HepG2 (cell line): ENCODE measurements at places on chromosomes 2 and 18. TPM values are rescaled to one million over a fixed set of nuclear protein-coding genes. Genes with fewer than 3 reads are reported as not detected.

Gene ABCA12
- polyA plus RNA-seq = 0.01 and 0.07 TPM in 2 replicates

Gene FHOD3
- polyA plus RNA-seq = not detected in 2 replicates

Gene SERPINB3
- not detected in 2 replicates for polyA plus RNA-seq

Gene C2orf81
- polyA plus RNA-seq = 0.05 and 0.17 TPM in 2 replicates

Gene CARF
- polyA plus RNA-seq = 5.0 and 5.4 TPM in 2 replicates

Gene CCDC74B
- 0.07 and 0.12 TPM in 2 replicates for polyA plus RNA-seq

Gene COLEC11
- polyA plus RNA-seq = 1.5 and 2.6 TPM in 2 replicates

Gene SLC5A6
- 417 and 462 TPM in 2 replicates for polyA plus RNA-seq

Gene DSG2
- polyA plus RNA-seq = 66.7 and 68.7 TPM in 2 replicates

Gene STARD6
- polyA plus RNA-seq = not detected in 2 replicates

Gene IL37
- polyA plus RNA-seq = 0.16 TPM in 1 of 2 replicates, not detected in the other

Gene GKN1
- polyA plus RNA-seq = not detected in 2 replicates

Gene FAM161A
- polyA plus RNA-seq = 1.8 and 2.7 TPM in 2 replicates

Gene RFTN2
- not detected in 2 replicates for polyA plus RNA-seq

Gene NT5C1B
- polyA plus RNA-seq = not detected in 2 replicates

Gene RAD51AP2
- polyA plus RNA-seq = 0.05 and 0.12 TPM in 2 replicates

Gene PFN4
- 0.12 TPM in 1 of 2 replicates, not detected in the other for polyA plus RNA-seq

Gene GULP1
- polyA plus RNA-seq = 0.05 and 0.15 TPM in 2 replicates

Gene CD8B
- polyA plus RNA-seq = 0.04 TPM in 1 of 2 replicates, not detected in the other

Gene TTN
- polyA plus RNA-seq = under 0.01 TPM in 1 of 2 replicates, not detected in the other

Gene CRYGC
- 0.20 and 0.21 TPM in 2 replicates for polyA plus RNA-seq

Gene HK2
- 97.0 and 101 TPM in 2 replicates for polyA plus RNA-seq

Gene PAX8
- 8.1 and 8.8 TPM in 2 replicates for polyA plus RNA-seq

Gene ANO7
- 4.1 and 4.9 TPM in 2 replicates for polyA plus RNA-seq

Gene REV1
- 62.9 and 71.8 TPM in 2 replicates for polyA plus RNA-seq

Gene EVX2
- not detected in 2 replicates for polyA plus RNA-seq

Gene VRK2
- polyA plus RNA-seq = 9.3 and 13.3 TPM in 2 replicates

Gene TTLL4
- 84.6 and 85.5 TPM in 2 replicates for polyA plus RNA-seq

Gene CROCC2
- not detected in 2 replicates for polyA plus RNA-seq

Gene ASTL
- polyA plus RNA-seq = not detected in 2 replicates

Gene LBX2
- 6.4 and 7.3 TPM in 2 replicates for polyA plus RNA-seq

Gene IGFBP5
- polyA plus RNA-seq = 0.07 and 0.15 TPM in 2 replicates

Gene ANKAR
- 3.8 and 5.0 TPM in 2 replicates for polyA plus RNA-seq

Gene SULT1C4
- polyA plus RNA-seq = 8.3 and 8.6 TPM in 2 replicates
